ENCODE measurements at places on chromosomes 7 and 10. TPM values are rescaled to one million over a fixed set of nuclear protein-coding genes. Genes with fewer than 3 reads are reported as not detected.

- no peak for DNase-seq
These were observed 100.6 kb upstream of the CDK1 start for GRCh38 chr10:60677531-60678129.

DNA sequence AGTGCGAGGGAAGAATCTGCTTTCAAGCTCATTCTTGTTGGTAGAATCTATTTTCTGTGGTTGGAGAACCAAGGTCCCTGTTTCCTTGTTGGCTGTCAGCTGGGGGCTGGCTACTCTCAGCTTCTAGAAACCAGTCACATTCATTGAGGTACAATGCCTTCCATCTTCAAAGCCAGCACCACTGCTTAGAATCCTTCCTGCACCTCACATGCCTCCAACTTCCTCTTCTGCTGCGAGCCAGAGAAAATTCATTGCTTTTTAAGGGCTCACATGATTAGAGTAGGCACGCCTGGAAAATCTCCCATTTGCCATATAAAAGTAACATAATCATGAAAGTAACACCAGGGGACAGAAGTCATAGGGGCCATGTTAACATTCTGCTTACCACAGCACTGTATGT lies 28.7 kb downstream of the TES start:
- no peak for DNase-seq

DNA sequence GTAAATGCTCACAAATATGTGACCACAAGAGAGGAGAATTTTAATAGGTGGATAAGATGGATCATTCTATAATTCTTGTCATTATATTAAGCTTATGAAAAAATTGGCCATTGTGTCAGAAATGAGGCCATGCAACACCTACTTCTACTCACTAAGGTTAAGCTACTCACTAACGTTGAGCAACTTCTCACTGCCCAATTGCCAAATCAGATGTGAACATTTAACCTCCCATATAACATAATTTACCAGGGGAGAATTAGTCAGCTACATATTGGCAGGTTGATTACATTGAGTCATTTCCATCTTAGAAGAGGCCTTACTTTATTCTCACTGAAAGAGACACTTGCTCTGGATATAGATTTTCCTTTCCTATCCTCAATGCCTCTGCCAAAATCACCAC lies 211.2 kb upstream of the DGKB start:
- DNase-seq, result no peak

- DNase-seq, result no peak
These were observed 25.4 kb upstream of the CRHR2 start for GRCh38 chr7:30707391-30708357.

GRCh38 chr7:40876601-40877000 lies 741.8 kb downstream of the SUGCT start:
- no peak for DNase-seq

GRCh38 chr10:116831790-116832189 lies 17.5 kb upstream of the ENO4 start:
- no peak for DNase-seq

GRCh38 chr7:91468256-91468655 lies 204.0 kb downstream of the FZD1 start:
- DNase-seq, result no peak

GRCh38 chr10:110008518-110009339 lies 945 bp downstream of the ADD3 start:
- no peak for DNase-seq

DNA sequence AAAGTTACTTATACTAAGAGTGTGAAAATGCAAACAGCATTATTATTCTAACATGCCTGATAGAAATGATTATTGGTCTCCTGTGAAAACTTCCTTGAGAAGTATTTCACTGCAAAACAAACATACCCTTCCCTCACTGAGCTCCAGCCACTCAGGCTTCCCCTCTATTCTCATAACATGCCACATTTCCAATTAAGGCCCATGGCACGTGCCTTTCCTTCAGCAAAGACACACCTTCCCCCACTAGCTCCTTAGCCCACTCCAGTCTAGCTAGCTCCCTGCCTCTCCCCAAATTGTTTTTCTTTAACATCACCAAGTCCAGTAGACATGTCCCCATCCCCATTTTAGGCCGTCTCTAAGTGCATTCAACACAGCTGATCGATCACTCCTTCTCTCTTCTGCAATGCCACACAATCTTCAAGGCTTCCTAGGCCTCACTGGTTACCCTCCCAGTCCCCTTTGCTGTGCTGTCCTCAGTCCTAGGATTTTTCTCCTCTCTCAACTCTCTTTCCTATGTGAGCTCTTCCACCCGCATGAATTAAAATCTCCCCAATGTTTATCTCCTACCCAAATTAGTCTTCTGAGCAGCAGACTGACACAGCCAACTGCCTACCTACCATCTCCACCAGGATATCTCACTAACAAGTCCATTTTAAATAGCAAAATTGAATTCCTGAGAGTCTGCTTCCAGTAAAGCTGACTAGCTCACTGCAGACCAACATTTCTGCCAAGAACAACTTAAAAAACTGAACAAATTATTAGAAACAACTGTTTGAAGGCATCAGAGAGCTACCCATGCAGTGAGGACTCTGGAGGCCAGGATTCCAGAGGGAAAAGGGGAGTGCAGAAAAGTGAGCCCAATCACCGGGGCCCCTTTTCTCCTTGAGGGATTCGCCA lies 11.9 kb downstream of the CYTH3 start:
- DNase-seq, result no peak

- no peak for DNase-seq
These were observed 41.5 kb upstream of the GPR141 start for GRCh38 chr7:37642028-37642540.

DNA sequence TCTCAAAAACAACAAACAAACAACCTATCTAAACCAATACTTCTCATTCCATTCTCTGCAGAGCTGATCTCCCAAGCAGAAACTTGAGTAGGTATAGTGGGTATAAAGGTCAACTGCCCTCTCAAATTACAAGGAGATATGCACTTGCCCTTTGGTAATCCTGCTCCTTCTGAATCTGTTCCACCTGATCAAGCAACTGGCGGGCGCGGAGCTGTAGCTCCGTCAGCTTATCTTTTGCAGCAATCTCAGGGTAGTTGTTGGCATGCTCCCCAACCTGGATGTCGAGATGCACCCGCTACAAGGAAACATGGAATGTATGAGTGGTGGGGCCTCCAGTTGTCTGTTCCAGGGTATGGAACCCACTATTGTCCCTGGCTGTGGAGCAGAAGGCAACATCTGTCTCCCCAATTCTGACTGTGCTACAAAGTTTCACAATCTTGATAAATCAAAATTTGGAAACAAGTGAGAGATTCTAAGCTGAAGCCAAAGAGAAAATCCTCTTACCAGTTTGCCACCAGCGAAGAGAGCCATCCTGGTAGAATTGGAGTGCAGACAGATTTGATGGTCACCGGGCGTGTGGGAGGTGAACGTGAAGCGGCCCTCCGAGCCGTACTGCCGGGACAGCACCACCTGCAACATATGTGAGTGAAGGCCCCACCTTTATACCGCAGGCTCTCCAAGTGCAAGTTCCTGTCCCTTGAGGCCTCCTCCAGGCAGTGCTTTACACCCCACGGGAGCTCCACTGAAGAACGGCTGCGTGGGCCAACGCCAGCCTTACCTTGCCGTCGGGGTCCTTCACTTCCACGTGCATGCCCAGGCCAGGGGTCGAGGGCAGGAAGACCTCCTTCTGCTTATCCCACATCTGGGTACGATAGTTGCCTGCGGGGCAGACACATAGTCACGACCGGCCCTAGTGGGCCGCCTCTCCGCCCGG lies 819 bp downstream of the TMED4 start:
- DNase-seq, result no peak

- no peak for DNase-seq
These were observed 5.1 kb upstream of the PIP4K2A start for GRCh38 chr10:22719406-22720042.

DNA sequence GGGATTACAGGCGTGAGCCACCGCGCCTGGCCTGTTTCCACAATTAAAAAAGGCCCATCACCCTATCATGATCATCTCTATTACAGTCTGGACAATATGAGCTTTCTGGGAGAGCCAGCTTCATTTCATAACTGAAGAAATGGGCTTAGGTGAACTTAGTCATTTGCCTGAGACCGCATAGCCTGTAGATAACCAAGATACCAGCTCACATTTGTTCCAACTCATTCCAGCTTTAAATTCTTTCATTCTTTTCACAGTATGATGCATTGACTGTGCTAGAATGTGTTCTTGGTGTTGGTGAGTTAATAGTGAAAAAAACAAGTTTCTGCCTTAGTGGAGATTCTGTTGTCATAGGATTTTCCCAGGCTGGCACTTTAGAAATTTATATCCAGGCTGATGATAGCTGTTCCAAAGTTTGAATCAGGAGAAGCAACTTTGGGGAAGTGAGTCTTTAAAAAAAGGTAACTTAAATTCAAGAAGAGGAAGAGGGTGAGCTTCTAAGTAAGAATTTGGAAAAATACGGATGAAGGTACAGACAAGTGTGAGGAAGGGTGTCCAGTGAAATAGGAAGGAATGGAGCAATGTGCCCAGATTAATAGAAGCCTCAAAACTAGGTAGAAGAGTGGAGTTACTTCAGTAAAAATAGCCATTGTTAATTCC lies 2.1 kb upstream of the H2AZ2 start:
- DNase-seq, result no peak

GRCh38 chr7:14551310-14551709 lies 351.2 kb downstream of the DGKB start:
- no peak for DNase-seq

- DNase-seq, result no peak
These were observed 46.0 kb downstream of the AKR1B15 start for GRCh38 chr7:134594877-134595276.

DNA sequence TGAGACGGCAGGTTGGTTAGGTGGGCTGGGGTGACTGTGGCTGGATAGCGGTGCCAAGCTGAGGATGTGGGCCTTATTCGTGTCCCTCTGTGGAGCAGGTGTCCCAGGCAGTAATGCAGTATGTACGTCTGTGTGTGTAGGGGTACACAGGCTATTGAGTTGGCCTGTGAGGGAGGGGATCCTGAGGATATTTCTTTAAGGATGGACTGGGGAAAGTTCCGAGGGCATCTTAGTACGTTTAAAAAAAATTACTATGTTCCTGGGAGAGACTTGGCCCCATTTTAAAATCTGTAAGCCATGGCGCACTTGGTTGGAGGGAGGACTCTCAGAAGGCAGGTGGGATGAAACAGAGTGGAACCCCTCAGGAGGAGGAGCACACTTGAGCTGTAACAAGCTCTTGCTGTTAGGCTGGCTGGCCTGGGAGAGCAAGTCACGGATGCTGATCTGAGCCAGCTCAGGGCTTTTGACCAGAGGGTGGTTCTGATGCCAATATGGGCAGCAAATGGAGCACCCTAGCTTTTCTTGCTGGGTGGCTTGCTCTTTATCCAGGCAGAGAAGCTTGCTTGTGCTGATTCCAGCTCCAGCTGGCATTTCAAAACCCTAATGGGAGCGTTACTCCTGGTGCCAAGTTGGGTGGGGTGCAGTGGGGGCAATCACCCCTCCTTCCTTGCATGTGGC lies 765 bp downstream of the WBP1L start:
- DNase-seq, result no peak

DNA sequence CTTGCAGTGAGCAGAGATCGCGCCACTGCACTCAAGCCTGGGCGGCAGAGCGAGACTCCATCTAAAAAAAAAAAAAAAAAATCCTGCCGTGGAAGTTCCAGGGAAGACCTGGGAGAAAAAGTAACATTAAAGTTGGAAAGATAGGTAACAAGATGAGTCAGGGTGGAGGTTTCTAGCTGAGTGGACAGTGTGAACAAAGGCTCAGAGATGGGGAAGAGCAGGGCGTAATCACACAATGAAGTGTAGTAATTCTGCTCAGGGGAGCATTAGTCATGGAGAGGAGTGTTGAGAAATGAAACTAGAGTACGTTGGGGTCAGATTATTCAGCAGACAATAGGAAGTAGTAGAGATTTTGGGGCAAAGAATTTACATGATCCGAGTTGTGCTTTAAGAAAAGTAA lies 21.6 kb upstream of the WASL start:
- no peak for DNase-seq

- no peak for DNase-seq
These were observed 48.0 kb downstream of the SEC23IP start for GRCh38 chr10:119940487-119940886.

- DNase-seq, result no peak
These were observed 145.7 kb downstream of the RNF216 start for GRCh38 chr7:5635461-5636445.

BTBD16 gene
- 2.0 TPM for polyA plus RNA-seq

DLG5 gene
- 47.2 TPM for polyA plus RNA-seq

CYP2E1 gene
- 2.3 TPM for polyA plus RNA-seq

NKX1-2 gene
- not detected for polyA plus RNA-seq

STRIP2 gene
- 3.0 TPM for polyA plus RNA-seq

ALOX5 gene
- 7.7 TPM for polyA plus RNA-seq

OR2F2 gene
- not detected for polyA plus RNA-seq

NXPH1 gene
- polyA plus RNA-seq, result 0.22 TPM

AZGP1 gene
- 62.9 TPM for polyA plus RNA-seq

SPDYE2B gene
- polyA plus RNA-seq, result 0.39 TPM

PAPSS2 gene
- polyA plus RNA-seq, result 59.0 TPM

Data from left renal pelvis (tissue), 4 donors.